ENCODE measurements at places on chromosomes 6 and 20.

DNA sequence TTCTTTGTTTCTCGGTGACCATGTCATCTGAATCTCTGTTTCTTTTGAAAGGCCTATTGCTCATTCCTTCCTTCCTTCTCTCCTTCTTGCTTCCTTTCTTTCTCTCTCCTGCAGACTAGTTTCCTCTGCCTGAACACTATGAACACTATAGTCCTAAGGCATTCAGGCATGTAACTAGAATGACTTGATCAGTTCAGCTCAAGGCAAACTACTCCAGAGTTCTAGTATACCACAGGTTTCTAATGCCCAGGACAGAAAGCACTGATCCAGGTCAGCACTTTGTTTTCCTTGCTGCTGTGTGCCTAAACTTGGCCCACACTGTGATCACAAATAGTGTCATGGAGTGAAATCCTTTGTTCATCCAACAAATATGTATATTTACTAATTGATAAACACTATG, 324.1 kb upstream of the GJE1 start:
- DNase-seq = no peak

GRCh38 chr6:38495518-38495917, 144.2 kb downstream of the BTBD9 start:
- DNase-seq = no peak

DNA sequence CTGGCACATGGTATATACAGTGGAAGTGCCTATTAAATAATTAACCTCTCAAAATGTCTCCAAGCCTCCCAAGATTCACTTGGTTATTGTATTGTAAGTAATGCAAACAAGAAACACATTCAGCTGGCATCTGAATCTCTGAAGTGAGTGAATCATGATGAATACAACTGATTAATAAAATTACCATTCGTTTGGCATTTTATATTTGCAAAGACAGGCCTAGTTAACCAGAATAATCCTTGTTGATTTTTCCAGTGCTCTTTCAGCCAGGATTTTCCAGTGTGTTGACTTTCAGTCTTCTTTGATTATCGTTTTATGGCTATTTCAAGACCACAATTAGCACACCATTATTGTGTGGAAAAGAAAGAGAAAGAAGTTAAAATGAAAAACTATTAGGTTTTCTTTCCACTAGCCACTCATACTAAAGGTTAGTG, 20.3 kb downstream of the SLC22A2 start:
- no peak for DNase-seq

- no peak for DNase-seq
Observed at GRCh38 chr6:121967631-121968030, 431.8 kb upstream of the HSF2 start.

DNA sequence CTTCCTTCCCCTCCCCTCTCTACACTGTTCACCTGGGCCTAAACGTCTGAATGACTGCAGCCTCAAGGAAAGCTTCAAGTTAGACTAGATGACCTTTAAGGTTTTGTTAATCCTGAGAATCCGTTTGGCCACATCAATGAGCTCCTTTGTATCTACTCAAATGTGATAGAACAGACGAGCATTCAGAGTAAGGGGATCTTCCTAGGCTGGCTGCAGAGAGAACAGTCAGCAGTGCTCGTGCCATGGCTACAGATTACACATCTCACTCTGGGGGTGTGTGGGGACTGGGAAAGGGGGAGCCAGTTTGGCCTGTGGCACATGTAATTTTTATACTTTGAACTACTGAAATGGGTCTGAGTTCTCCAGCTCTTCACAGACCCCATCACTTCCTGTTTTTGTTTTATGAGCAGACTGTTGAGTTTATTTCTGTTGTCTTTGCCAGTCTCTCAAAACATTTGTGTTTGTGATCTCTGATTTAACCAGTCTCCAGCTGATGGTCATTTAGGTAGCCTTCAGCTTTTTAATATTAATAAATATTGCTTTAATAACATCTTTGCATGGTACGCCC, 50.9 kb downstream of the KCNS1 start:
- no peak for DNase-seq

DNA sequence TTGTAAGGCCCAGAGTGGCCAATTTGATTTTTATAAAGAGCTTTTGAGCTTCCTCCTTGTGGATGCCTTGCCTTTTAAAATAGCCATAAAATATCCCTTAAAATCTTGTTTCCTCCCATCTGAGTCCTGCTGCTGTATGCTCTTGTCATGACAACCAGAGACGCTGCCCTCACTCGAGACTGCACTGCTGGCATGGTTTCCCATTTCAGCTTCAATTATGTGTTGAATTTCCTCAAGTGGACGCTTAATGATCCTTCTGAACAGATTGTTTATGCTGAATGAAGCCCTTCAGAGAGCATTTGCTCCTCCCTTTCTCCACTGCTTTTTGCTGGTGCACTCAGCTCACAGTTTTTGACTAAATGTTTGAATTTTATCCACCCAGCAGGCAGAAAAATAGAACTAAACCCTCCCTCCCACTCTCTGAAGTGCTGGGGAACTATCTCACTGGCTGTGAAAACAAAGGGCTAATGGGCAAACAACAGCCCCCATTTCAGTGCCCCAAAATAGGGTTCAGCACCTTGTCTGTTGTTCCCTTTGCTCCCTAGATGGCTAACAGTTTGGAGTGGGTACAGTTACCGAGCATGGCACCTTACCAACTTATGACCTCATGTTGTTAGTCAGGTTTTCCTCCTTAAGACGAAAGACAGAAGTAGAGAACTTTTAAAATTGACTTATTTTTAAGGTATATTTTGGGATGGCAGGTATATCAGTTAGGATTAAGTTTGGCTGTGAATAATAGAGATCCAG, 45.5 kb upstream of the RNF8 start:
- no peak for DNase-seq

DNA sequence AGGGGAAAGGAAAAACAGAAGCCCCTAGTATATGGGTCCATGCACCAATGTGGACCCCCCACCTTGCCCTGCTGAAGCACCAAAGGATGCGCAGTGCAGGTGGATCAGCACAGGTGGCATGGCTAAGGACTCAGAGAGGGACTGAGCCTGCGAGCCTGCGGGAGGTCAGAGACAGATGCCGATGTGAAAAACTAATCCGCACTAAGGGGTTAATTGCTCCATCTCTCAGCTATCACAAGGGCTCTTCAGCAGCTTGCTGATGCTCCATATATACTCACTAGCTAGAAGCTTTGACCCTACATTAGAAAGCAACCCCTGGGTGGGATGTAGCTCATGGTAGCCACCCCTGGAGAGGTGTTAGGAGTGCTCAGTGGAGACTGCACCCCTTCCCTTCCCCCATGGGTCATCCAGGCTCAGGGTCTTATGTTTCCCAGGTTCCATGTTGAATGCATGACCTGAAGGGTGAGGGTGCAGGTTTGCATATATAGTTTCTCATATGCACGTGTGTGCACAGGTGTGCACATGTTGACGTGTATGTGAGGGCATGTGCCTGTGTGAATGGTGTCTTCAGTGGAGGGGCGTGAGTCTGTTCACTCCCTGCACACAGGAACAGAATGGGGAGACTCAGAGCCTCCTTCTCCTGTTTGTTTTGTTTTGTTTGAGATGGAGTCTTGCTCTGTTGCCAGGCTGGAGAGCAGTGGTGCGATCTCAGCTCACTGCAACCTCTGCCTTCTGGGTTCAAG, 13.4 kb upstream of the IP6K3 start:
- DNase-seq = no peak

DNA sequence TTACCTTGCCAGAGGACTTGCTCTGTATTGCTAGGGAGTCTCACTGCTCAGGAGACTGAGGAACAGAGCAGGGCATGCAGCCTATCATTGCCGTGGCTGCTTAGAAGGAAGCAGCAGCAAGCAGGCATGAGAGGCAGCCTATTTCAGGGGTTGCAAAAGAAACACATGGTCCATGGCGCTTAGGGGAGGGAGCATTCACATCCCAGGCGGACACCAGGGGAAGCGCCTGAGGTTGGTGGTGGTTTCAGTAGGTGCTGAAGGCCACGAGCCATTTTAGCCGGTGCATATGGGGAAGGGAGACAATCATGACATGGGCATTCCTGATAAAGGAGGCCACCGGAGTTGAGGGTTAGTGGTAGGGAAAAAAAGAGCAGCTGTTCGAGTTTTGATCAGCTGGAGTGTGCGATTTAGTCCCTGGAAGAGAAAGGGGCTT, 20.9 kb downstream of the FARS2 start:
- no peak for DNase-seq

DNA sequence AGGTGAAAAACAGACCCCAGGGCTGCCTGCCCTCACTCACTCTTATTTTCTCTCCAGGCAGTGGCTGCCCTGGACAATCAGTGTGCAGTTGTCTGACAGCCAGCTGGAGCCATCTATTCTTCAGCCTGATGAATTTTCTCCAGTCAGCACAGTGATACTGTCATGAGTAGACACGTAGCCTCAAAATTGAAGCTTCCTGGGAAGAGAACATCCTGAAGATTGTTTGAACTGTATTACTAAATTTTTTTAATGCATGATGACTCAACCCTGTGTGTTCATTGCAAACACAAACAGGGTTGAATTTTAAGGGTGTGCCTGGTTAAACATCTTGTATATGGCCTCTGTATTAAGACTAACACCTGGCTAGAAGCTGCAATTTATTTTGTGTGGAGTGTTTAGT, 49.8 kb upstream of the STXBP5 start:
- DNase-seq = no peak

- DNase-seq = no peak
Observed at GRCh38 chr6:1641343-1641885, 31.7 kb downstream of the FOXC1 start.

GRCh38 chr6:36820700-36821580, 18.3 kb downstream of the CPNE5 start:
- DNase-seq = no peak

- DNase-seq = no peak
Observed at GRCh38 chr6:13558718-13559117, 15.7 kb upstream of the SIRT5 start.

DNA sequence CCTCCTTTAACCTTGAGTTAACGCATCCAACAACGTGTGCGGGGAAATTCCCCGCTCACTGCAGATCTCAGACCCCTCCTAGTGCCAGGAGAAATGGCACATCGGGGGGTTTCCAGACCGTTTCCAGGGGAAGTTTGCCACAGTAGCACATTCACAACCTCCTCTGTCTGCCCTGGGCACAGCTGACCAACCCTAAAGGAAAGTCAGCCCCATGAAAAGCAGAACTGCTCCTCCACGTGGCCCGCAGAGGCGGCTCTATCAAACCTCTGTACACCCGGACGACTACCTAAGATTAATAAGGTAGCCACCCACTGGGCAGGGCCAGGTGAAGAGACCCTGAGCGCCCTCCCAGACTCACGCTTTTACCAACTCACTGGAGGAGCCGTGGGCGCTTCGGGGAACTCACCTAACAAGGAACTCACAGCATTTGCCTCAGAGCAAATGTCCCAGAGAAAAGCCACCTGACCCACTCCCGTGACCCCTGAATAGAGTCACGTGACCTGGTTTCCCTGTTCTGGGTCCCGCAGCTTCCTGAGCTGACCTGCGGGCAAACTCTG, 93.1 kb downstream of the PRND start:
- peak; percentile 67 for DNase-seq

- DNase-seq = no peak
Observed at GRCh38 chr6:111566873-111567517, 38.7 kb downstream of the TRAF3IP2 start.

GRCh38 chr6:168080393-168081077, 1.5 kb upstream of the FRMD1 start:
- DNase-seq = no peak

DNA sequence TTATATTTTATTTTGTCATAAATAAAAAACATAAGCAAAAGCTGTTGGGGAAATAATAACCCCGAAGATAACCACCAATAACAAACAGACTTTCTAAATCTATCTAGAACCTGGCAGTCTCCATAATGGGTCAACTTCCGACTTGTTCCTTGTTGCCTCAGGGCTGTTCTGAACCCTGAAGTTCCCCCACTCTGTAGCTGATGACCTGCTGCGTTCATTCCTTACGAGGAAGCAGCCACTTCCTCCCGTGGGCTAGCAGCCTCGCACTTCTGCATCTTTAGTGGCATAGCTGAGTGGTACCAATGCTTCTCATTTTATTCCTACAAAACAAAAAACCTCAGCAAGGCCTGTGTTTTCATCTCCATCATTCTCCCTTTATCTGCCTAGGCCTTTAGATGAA, 103.0 kb downstream of the PLEKHG1 start:
- DNase-seq = peak; percentile 67

DNA sequence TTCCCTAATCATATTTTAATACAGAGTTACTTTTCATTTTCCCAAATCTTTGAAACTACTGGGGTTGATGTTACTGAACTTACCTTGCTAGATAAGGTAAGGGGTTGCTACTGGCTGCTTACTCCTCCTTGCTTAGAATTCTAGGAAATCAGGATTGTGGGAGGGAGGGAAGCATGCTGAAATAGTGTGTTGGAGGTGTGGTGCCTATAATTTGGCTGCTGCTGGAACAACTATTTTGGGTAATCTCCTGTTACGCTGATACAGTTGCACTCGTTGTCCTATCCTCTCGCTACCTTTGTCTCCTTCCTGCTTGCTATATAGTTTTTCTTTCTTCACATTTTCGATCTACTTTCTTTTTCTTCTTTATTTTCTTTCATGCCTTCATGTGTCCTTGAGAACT, 83.7 kb downstream of the BMP2 start:
- DNase-seq = no peak

DNA sequence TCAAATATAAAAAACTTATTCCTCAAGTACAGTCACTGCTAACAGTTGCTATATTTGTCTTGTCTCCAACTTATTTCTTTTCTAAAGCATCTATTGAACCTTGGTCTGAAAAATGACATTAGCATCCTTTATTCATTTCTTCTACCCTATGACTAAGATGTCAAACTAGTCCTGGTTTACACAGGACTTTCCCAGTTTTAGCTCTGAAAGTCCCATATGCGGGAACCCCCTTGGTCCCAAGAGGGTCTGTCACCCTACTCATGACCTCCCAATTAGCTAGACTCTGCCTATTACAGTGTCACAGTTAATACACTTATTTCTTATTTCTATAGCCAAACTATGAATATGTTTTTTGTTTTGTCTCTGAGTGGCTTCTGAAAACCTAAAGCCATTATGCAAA, 37.1 kb downstream of the PLEKHG1 start:
- DNase-seq = no peak

DNA sequence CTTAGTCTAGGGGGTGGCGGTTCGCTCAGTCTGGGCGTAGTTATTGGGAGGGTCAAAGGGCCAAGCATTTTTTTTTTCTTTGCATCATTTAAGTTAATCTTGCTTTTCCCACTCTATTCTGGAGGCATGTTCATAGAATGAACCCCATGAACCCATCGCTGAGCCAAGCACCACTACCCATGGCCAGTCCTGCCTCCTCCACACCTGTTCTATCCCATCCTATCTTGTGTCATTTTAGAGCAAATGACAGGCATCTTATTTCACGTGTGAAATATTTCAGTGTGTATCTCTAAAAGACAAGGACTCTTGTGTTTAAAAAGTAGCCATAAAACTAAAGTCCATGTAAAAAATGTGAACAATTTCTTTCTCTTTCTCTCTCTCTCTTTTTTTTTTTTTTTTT, 13.9 kb downstream of the SRC start:
- DNase-seq = no peak

GRCh38 chr6:16766043-16766536, 4.8 kb upstream of the ATXN1 start:
- DNase-seq = no peak

GRCh38 chr20:56711018-56711417, 81.9 kb downstream of the TFAP2C start:
- DNase-seq = no peak

- peak; percentile 79 for DNase-seq
Observed at GRCh38 chr6:99520855-99521632, 5.8 kb upstream of the USP45 start.

- no peak for DNase-seq
Observed at GRCh38 chr20:49486064-49486463, 3.6 kb upstream of the KCNB1 start.

- no peak for DNase-seq
Observed at GRCh38 chr20:9999645-10000044, 35.1 kb upstream of the ANKEF1 start.

Measured in AML-193 (cell line).